ENCODE measurements at places on chromosomes 7 and 10.
A peak's percentile ranks its signal among the peaks of the same experiment; 100 is the strongest.

DNA sequence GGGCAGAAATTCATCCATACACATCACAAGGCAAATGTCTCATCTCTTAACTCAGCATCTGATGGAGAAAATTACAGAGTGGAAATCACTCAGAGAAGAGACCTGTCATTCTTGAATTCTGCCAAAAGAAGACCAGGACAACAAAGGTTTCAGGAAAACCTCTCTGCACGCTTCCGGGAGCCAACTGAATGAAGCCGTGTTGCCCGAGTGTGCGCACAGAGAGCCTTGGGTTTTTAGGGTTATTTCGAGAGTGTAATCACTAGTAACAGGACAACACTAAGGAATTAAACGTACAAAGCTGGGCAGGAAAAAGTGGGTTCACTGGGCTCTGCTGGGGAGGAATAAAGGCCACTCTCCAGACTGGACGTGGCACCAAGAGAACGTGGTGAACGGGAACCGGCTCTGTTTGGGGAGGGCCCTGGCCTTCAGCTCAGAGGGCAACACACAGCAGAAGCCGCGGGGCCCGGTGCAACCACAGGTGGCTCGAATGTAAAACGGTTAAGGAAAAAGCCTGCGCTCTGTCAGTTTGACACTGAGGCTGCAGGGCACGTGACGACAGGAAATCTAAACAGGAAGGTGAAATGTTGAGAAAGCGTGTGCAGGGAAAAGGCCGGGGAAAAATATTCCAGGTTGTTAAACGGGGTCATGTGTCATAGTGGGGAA, 331.5 kb downstream of the DNAJB6 start:
- no peak for DNase-seq

DNA sequence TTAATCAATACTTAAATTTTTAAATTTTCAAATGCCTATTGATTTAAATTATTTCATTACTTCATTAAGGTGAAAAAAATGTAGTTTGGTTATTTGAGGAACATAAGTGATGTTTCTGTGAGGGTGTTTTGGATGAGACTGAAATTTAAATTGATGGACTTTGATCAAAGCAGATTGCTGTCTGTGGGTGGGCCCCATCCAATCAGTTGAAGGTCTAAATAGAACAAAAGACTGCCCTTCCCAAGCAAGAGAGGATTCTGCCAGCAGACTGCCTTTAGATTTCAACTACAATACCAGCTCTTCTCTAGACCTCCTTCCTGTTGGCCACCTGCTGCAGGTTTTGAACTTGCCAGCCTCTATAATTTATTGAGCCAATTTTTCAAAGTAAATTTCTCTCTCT, 14.5 kb upstream of the GPR37 start:
- no peak for DNase-seq

GRCh38 chr10:21750424-21750823, 216.4 kb downstream of the MLLT10 start:
- DNase-seq, result peak; percentile 0

DNA sequence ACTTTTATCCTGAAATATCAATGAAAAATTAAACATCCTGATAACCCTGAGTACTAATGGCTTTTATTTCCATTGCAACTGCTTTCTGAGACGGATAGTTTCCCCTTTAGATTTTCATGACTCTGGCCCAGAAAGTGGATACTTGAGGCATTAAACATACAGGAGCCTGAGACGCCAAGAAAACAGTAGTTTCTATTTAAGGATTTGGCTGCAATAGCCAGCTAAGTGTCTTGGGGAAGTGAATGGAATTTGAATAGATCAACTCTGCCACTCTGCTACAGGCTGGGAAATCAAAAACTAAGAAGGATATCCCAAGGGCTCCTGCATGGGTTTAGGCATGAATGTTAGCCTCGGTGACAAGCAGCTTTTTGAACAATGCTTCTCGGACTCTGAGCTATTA, 24.7 kb upstream of the GPAM start:
- no peak for DNase-seq

GRCh38 chr10:78813998-78814399, 254.8 kb upstream of the ZMIZ1 start:
- no peak for DNase-seq

DNA sequence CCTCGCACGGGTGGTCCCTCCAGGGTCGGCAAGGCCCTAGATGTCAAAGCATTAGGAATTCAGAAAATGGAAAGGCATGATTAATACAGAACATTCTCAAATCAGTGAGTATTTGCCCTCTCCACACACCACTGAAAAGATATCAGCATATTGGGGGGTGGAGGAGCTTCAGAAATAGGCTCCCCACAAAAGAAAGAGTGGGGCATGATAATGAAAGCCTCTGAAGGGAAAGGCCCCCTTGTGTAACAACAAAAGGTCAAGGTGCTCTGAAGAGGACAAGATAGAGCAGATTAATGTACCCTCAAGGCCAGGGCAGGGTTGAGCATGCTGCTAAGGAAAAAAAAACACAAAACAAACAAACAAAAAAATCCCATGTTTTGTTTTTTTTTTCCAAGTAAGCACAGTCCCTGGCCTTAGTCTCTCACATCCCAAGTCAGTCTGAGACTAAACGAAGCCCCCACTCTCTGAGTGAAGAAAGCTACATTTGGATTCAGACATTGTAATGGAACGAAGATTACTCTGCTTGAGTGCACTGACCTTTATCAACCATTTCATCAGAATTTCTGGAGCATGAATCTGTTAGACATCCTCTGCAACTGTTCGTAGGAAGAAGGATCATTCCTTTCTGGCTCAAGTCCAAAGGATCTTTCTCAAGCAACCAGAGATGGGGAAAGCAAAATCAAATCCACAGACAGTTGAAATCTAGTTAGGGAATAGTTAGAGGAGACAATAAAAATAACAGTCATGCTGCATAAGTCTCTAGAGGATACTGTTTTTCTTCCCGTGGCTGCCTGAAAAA, 27.4 kb upstream of the DGKI start:
- peak; percentile 89 for DNase-seq

GRCh38 chr10:99981581-99982199, 28.1 kb downstream of the DNMBP start:
- no peak for DNase-seq

GRCh38 chr10:69721690-69722310, 79.9 kb upstream of the COL13A1 start:
- DNase-seq, result no peak

- DNase-seq, result no peak
Measured at GRCh38 chr10:128077155-128077875, 48.9 kb downstream of the MKI67 start.

Measured in AG09319 (cell line).